ENCODE measurements at places on chromosomes 1 and 21.

DNA sequence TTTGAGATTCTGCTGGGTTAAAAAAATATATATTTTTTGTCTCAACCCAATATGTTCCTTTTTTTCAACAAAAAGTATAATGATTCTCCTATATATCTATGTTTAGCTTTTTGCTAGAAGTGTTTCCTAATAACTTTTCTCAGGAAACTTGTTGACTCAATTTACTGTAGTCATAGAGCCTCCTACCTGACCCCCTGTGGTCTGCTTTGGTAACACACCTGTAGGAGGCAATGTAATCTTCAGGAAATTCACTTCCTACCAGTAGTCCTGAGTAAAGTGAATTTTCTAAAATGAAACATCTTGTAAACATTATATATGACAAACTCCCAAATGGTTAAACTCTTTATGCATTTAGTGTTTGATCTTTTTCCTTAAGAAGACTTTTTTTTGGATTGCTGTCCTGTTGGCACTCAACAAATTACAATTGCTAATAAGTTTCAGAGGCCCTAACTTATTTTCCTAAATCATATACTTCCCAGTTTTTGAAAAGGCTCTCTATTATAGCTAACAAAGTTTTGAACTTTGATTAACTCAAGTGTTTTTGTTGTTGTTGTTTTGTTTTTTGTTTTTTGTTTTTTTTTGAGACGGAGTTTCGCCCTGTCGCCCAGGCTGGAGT, 118.3 kb downstream of the OLFML2B start:
- DNase-seq, result no peak

GRCh38 chr1:10617318-10617717, 142.6 kb downstream of the PEX14 start:
- DNase-seq, result no peak

DNA sequence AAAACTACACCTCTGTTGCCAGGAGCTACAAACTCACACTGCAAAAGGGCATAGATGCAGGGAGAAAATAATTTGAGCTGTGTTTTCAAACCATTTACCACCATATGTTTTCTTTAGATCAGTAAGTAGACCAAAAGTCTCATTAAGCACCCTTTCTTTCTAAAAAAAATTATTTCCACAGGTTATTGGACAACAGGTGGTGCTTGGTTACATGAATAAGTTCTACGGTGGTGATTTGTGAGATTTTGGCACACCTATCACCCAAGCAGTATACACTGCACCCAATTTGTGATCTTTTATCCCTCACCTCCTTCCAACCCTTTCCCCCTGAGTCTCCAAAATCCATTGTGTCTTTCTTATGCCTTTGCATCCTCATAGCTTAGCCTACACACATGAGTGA, 21.1 kb downstream of the MAP10 start:
- DNase-seq, result no peak

GRCh38 chr1:5479876-5480646, 512.2 kb downstream of the NPHP4 start:
- DNase-seq, result no peak

GRCh38 chr1:42824481-42825035, 7.4 kb upstream of the SVBP start:
- no peak for DNase-seq

- DNase-seq, result no peak
Measured at GRCh38 chr1:157498736-157499090, 53.6 kb downstream of the FCRL5 start.

GRCh38 chr1:38818175-38818976, 41.2 kb downstream of the RRAGC start:
- DNase-seq, result peak; percentile 58
